ENCODE measurements at places on chromosomes 5 and 9.

GRCh38 chr5:15510831-15511230, 10.9 kb downstream of the FBXL7 start:
- DNase-seq = no peak

- no peak for DNase-seq
These were observed 129.9 kb downstream of the RXRA start for GRCh38 chr9:134455934-134456755.

- DNase-seq = no peak
These were observed 78.3 kb upstream of the POU5F2 start for GRCh38 chr5:93819668-93820067.

DNA sequence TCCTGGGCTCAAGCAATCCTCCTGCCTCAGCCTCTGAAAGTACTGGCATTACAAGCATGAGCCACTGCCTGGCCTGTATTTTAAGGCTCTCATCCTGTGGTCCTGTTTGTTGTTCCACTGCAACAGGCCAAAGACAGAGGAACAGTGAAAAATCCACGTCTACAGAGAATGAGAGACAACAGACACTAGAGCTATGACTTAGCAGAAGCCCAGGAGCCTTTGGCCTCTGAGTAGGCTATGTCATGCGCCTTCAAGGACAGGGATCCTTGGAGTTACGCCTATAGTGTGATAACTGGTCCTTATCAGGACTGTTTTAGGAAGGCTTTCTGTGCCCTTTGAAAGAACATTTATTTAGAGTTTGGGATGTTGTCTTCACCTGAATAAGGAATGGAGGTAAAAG, 10.5 kb downstream of the POC5 start:
- no peak for DNase-seq

DNA sequence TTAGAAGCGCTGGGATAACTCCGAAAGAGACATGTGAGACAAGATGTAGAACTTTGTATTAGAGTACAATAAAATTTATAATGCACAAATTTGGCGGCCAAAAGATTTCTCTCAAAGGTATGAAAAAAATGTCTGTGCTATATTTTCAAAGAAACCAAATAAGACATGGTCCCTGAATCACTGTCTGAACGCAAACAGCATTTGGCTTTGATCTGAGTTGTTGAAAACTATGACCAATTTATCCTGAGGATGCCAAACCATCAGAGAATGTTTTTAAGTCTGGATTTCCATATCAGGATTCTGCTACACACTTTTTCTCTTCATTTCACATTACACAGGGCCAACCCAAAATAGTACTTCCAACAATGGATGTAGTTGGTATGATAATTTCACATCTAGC, 9.9 kb upstream of the GLIS3 start:
- no peak for DNase-seq

DNA sequence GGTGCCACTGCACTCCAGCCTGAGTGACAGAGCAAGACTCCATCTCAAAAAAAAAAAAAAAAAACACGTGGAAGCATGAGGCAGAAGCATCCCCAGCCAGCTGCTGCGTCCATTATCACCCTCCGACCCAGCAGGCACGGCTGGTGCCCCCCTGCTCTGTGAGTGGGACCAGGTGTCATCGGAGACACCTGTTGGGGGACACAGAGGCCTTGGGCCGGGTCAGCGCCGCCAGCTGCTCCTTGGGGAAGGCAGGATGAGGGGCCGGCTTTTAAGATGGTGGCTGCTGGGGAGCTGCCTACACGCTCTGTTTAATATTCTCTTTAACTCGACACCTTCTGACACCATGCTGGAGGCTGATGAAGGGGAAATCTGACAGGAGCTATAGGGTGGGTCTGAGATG, 80.2 kb upstream of the RUFY1 start:
- DNase-seq = no peak

GRCh38 chr9:79759460-79759859, 187.7 kb downstream of the TLE4 start:
- no peak for DNase-seq

GRCh38 chr5:749101-749670, 35.3 kb downstream of the ZDHHC11B start:
- no peak for DNase-seq

DNA sequence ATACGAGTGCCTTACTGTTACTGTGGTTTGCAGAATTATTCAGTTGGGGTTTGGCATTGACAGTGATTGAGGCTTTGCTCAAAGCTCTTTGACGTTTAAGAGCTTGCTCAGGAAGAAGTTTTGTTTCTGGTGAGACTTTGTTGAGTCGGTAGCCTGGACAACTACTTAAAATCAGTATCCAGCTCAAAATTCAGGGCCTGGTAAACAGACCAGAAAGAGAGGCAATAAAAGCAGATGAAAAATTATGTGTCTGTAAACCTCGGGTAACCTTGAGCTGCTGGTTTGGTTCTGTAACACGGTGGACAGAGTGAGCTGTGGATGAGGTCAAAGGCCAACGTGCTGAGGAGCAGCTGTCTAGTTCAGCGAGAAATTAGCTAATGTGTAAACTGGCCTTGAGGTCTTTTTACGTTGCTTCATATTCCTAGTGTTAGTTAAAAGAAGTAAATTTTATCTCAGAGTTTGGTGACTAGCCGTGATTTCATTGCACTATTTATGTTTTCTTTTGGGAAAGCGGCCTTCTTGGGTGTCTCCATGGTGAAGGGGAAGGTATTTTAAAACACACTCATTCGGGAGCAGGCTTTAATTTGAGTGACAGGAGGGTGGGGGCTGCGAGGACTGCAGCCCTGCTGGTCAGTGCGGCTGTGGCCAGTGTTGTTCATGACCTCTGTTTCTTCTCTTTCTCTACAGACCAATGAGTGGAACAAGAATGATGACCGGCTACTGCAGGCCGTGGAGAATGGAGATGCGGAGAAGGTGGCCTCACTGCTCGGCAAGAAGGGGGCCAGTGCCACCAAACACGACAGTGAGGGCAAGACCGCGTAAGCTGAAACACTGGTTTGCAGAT, 82.0 kb upstream of the TTC23L start:
- DNase-seq = no peak

DNA sequence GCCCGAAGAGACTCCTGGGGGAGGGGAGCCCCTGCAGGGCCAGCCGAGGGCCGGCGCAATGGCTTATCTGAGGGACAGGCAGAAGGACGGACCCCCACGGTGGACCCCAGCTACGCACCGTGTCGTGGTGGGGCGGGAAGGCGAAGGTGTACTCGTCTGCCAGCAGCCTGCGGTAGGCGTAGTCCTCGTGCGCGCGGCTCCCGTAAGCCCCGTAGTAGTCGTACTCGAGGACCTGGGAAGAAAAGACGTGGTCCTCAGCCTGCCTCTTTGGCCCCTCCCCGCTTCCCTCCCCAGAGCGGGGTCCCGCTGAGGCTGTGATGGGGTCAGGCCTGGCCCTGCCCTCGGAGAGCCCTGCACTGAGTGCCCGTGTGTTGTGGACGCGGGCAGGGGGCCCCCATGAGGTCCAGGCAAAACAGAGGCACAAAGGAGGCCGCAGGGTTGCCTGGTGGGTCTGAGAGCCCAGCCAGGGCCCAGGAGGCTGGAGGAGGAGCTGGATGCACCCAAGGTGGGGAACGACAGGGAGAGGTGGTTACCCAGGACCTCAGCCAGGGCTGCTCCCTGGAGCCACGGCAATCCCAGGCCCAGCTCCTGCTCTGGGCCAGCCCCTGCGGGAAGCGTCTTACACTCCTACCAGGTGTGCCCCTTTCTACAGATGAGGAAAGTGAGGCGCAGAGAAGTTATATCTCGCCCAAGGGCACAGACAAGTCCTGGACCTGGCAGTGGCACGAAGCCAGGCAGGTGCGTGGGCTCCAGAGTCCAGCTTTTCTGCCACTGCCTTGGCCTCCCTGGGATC, 35.2 kb downstream of the SARDH start:
- no peak for DNase-seq

GRCh38 chr5:13427827-13428557, 516.5 kb downstream of the DNAH5 start:
- no peak for DNase-seq

GRCh38 chr5:138967791-138968448, 92.8 kb upstream of the LRRTM2 start:
- DNase-seq = no peak

DNA sequence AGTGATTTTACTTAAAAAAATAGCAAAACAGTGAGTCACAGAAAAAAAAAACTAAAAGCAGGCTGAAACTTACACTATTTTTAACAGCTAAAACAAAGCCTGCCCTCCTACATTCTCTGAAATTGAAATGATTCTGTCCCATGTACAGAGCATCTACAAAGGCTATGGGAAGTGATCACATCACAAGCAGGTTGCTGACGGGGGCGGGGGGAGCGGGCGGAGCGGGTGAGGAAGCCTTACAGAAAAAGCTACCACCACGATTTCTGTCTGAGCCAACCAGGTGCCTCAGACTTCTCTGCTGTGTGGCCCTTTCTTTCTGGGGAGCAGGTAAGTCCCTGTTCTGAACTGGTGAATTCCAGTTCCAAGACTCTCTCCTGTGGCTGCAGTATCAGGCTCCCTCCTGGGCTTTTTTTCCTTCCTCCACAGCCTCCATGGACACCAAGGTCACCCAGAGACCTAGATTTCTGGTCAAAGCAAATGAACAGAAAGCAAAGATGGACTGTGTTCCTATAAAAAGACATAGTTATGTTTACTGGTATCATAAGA, 104.9 kb downstream of the ANKRD18B start:
- DNase-seq = no peak

DNA sequence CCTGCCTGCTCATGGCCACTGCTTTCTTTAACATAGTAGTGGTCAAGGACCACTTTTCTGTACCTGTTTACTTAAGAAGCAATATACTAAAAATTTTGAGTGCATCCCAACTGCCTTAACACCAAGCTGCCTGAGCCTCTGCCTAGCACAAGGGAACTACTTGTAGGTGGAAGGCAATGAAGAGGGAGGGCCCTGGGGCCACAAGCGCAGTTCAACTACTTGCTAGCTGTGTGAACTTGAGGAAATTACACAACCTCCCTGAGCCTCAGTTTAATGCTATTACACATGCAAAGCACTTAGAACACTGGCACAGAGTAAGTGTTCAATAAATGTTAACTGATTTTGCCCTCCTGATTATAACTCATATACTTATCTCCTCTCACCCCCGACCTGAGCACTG, 6.3 kb downstream of the ARL15 start:
- no peak for DNase-seq

DNA sequence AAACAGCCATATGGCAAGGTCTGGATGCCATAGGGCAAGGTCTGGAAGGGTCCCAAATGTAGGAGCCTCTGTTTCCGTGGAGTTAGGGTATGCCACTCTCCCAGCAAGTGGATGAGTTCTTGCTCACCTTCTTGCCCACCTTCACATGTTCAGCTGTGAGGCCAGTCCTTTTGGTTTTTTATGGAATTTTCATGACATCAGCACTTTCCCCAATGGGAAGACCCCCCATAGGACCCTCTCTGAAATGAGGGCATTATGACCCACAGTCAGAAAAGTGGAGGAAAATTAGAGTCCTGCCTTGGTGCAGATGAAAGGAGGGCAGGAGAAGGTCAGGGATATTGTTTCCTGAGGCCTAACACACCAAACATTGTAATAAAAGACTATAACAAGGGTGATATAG, 53.9 kb downstream of the RASA1 start:
- no peak for DNase-seq

DNA sequence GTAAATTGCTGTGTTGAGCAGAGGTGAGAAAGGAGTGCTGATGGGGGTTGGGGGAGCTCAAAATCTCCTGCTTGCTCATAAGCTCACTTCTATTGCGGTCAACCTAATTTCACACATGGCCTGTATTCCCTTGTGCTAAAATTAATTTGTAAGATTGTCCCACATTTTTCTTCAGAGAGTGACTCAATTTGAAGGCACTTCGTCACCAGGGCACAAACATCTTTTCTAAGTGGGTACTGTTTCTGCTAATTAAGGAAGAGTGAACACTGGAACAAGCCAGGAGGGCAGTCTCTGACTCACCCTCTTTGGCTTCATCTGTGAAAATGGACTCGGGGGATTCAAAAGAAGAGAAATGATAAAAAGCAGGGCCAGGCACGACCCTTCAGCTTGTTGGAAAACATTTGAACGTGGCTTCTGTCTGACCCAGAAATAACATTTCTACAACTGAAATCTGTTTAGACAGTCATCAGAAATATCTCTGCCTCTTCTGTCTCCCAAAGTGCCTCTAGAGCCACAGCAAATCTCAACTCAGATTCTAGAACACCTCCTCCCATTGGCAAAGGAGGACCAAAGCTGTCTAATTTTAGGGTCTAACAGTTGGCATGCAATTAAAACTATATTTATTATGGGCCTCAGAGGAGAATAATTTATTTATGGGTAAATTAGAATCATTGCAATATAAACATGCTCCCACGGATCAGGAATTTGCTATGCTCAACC, 49.8 kb downstream of the FEM1C start:
- DNase-seq = no peak

GRCh38 chr5:153496835-153497234, 6.4 kb downstream of the GRIA1 start:
- no peak for DNase-seq

- DNase-seq = no peak
These were observed 113.4 kb downstream of the PAPPA start for GRCh38 chr9:116267021-116267420.

DNA sequence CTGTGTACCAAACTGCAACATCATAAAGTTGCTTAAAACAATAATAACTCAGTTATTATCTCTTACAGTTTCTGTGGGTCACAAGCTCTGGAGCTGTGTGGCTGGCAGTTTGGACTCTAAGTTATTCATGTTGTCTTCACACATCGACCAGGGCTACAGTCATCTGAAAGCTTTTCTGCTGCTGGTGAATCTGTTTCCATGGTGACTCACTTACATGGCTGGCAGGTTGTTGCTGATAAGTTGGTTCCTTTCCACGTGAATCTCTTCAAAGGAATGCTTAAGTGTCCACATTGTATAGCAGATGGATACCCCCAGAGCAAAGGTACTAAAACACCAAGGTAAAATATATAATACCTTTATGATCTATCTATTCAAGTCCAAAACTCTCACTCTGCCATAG, 44.8 kb upstream of the CYLC2 start:
- DNase-seq = no peak

DNA sequence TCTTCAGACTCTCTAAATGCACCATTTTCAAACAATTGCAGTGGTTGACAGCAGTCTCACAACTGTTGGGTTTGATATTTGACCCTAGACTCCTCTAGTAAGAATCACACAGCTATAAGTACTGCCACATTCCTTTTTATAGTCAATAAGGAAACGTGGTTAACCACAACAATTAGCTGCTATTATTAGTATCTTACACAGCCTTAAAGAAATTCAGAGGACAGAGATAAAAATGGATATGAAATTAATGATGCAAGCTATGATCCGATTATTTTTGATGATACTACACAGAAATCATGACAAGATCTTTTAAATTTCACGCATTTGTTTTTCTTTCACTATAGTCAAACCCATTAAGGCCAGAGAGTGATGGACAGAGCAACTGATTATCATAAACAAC, 288.6 kb upstream of the C9orf72 start:
- no peak for DNase-seq

GRCh38 chr9:137972355-137972987, 94.9 kb downstream of the CACNA1B start:
- DNase-seq = no peak

- DNase-seq = no peak
These were observed 44.4 kb downstream of the RAD50 start for GRCh38 chr5:132601071-132601728.

- no peak for DNase-seq
These were observed 203.8 kb downstream of the TSSK1B start for GRCh38 chr5:113230711-113231652.

- no peak for DNase-seq
These were observed 21.4 kb downstream of the ZNF608 start for GRCh38 chr5:124725040-124725434.

- DNase-seq = no peak
These were observed 66.0 kb downstream of the WDR41 start for GRCh38 chr5:77425998-77426659.

GRCh38 chr9:85964949-85965348, 24.0 kb downstream of the NAA35 start:
- no peak for DNase-seq

Data from nucleus accumbens (tissue), 56 donors.